ENCODE measurements at places on chromosomes 3 and 15. TPM values are rescaled to one million over a fixed set of nuclear protein-coding genes. Genes with fewer than 3 reads are reported as not detected.

COLQ gene
- total RNA-seq = 1.9 TPM

TF gene
- not detected for total RNA-seq

SERPINI1 gene
- total RNA-seq = 2.5 TPM

NR1I2 gene
- not detected for total RNA-seq

SPATA12 gene
- not detected for total RNA-seq

BRK1 gene
- 73.0 TPM for total RNA-seq

FGF12 gene
- under 0.01 TPM for total RNA-seq

FAM43A gene
- total RNA-seq = 6.2 TPM

ACTC1 gene
- not detected for total RNA-seq

CHRM5 gene
- total RNA-seq = not detected

CCR9 gene
- total RNA-seq = 0.94 TPM

DISP2 gene
- under 0.01 TPM for total RNA-seq

IL17RE gene
- 0.10 TPM for total RNA-seq

CCK gene
- not detected for total RNA-seq

ROBO1 gene
- total RNA-seq = 0.42 TPM

LINGO1 gene
- not detected for total RNA-seq

DZIP1L gene
- total RNA-seq = 0.21 TPM

SLC38A3 gene
- total RNA-seq = not detected

Data from mononuclear cell (primary cell).